ENCODE measurements at places on chromosomes 3 and 15.

GRCh38 chr15:73570355-73571032, 62.7 kb downstream of the NPTN start:
- no peak for DNase-seq

DNA sequence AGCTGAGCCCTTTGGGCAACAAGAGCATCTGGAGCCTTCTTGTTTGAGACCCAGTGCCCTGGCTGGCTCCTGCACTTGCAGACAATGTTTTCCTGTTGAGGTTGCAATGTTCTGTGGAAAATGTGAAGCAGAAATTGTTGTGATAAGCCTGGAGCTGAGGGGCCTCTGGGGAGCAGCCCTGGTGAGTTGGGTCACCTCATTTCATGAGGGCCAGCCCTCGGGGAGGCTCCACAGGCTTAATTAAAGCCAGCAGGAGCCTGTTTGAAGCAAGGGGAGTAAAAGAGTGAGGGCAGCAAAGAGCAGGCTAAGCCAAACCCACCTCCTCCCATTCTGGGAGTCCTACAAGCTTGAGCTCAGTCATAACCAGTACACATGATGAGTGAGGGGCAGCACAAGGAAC, 154.3 kb downstream of the ALDH1A2 start:
- no peak for DNase-seq

DNA sequence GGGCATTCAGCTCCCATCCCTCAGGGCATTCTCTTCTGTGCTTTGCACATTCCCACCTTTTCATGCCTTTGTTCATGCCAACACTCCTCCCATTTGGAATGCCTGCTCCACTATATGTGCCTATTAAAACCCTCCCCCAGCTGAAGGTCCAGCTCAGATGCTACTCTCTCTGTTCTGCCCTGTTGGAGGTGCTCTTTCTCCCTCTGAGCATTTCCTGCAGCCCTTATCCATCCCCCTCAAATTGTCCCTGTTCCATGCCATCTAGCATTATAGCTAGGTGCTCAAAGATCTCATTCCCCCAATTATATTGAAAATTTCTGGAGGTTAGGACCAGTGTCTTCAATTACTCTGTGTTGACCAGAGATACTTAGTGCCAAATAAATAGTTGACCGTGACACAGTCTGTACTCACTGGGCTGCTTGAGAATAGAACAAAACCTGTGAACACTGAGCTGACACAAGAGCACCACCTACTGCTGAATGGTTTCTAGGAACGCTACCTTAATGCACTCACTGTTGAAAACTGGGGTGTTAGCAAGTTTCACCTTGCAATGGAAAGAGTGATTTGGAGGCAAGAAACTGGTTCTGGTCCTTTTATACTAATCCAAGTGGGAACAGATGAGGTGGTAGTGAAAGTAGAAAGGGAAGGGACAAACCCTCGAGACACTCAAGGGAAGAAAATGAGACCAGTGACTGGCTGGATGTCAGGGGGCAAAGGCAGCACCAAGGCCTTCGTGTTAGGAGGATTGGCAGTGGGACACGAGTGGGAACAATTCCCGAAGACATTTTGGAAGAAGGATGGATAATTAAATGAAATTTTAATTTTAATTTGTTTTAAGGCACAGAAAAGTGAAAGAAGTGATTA, 289.8 kb upstream of the ROPN1 start:
- no peak for DNase-seq

DNA sequence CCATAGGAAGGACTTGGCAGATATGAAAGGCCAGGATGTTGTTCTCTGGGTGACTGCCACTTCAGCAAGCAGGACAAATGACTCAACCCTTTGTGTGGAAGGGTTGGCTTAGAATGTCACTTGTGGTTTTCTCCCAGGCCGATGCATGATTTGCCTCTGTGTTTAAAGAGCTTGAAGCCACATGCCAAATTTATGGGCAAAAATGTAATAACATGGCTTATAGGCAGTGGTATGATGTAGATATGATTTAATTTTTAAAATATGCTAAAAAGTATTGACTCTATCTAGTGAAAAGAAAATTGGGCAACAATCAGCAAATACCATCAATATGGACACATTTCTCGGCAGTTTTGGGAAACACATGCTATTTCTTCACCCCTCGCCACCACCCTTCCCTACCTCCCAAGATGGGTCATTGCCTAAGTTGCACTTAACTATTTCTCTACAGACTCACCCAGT, 114.6 kb downstream of the CYP19A1 start:
- DNase-seq = no peak

DNA sequence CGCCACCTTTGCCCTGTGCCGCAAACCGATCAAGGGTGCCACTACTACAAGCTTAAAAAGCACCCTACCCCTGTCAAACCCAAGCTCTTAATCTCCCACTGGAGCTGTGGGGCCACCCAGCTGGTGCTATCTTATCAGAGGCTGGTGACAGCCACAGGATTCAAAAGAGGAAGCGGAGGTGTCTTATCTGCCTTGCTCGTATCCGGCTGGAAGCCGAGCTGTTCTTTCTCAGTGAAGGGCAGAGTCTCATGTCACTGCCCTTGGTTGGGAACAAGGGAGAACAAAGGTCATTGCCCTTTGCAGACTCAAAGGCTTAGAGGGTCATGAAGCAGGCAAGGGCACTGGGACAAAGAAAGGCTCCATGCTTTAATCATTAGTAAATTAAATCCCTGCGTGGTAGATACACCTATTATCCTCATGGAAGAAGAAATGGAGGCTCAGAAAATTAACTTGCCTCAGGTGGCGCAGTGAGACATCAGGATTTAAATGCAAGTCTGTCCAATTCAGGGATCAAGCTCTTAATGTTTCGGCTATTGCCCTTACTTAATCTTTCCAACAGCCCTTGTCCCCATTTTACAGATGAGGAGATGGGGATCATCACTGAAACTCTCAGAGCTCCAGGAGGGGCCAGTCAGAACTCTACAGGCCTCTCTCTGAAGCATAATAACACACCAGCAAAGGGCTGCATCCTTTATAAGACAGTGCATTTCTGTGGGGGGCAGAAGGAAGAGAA, 360.0 kb upstream of the PROK2 start:
- no peak for DNase-seq

- DNase-seq = no peak
Measured at GRCh38 chr3:3134750-3135448, 8.2 kb downstream of the TRNT1 start.

GRCh38 chr3:129441782-129442181, 1.8 kb downstream of the IFT122 start:
- peak; percentile 40 for DNase-seq

- DNase-seq = no peak
Measured at GRCh38 chr15:40046721-40047414, 7.9 kb upstream of the SRP14 start.

DNA sequence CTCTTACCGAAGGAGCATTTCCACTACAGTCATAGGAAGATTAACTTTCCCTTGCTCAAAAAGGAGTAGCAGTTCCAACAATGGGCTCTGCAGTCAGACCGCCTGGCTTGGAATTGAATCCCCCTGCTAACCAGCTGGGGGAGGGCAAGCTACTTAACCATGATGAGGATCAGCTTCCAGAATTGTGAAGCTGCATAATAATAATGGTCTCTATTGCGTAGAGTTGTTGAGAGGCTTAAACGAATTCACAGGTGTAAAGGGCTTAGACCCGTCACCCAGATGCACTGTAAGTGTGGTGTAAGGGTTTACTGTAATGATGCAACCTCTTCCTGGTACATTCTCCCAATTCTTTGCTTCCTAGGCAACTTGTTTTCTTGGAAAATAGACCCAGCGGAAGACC, 185.2 kb upstream of the RGMA start:
- DNase-seq = no peak

DNA sequence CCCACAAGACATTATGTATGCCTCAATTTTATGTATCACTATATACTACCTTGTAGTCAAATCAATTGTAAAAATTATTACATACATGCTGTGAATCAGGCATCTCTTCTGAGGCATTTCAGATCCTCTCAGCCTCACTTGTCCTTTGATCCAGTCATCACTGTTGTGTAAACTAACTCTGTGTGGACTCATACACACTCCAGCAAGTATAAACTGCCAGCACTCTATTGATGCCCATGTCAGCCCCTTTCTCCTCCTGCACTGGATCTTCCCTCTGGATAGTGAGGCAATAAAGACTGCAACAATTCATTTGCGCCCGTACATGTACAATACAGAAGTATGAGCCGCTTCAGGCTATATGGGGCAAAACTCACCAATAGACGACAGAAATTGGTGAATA, 364.7 kb upstream of the TGFBR2 start:
- no peak for DNase-seq

- DNase-seq = no peak
Measured at GRCh38 chr3:53123510-53123909, 6.7 kb downstream of the RFT1 start.

DNA sequence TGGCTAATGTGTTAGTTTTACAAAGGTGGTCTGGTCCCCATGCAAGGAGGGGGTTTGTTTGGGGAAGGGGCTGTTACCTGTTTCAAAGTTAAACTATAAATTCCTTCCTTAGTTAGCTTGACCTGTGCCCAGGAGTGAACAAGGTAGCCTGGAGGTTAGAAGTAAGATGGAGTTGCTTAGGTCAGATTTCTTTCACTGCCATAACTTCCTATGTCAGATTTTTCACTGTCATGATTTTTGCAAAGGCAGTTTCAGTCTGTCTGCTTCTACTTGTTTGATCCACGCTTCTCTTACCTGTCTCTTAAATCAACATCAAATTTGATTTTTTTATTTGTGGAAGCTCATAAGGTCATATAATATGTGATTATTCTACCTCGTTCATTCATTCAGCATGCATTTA, 28.6 kb downstream of the STARD9 start:
- DNase-seq = no peak

DNA sequence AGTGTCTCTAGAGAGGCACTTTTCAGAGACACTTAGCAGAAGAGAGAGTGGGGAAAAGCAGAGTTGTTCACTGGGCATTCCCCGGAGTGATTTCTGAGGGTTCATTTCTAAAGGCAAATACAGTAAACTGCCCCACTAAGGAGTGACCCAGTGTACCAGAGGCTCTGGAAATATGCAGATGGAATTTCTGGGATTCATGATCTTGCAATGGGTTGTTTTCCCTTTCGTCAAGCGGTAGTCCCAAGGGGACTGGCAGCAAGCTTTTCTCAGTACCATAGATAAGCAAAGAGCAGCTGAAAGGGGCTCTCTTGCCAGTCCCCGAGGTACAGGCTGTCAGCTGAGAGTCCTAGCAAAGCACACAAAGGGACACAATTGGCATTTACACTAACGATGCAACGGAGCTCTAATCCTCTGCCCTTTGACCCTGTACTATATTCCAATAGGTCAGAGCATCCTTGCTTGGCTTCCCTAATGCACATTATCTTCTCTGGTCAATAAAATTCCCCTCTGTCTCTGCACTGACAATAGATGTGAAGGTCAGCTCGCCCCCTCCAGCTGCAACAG, 155.6 kb downstream of the SEMA6D start:
- DNase-seq = no peak

All from muscle of arm (tissue), 14 donors.